ENCODE measurements at places on chromosomes 11 and 22.

GRCh38 chr11:95699631-95700470, 89.7 kb downstream of the FAM76B start:
- DNase-seq, result no peak

- no peak for DNase-seq
Measured at GRCh38 chr11:107293677-107294344, 163.8 kb downstream of the CWF19L2 start.

DNA sequence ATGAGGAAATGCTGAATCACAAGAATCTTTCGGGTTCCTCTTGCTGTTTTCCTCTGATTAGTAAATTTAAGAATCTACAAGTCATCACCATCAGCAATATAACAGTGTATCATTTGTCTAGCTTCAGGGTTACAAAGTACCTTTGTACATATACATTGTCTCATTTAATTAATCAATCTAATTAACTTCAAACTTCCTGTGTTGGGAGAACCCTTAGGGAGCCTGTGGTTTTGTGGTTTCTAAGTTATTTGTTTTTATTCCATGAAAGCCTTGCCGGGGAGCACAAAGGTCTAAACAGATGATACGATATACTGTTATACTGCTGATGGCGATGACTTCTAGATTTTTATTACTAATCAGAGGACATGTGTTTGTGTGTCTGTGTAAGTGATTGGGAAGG, 41.0 kb downstream of the TIMP3 start:
- DNase-seq, result no peak

GRCh38 chr11:101759771-101760450, 154.9 kb upstream of the CEP126 start:
- DNase-seq, result no peak

DNA sequence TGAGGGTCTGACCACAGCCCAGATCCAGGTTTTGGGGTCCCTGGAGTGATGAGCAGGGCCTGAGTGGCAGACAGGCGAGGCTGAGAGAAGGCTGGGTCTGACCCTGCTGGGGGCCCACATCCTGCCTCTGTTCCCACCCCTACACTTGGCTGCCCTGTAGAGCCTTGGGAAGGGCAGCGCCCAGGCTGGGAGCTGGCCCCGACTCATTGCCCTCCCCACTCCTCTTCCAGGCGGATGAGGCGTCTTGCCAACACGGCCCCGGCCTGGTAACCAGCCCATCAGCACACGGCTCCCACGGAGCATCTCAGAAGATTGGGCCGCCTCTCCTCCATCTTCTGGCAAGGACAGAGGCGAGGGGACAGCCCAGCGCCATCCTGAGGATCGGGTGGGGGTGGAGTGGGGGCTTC, 4.9 kb downstream of the DERL3 start:
- DNase-seq, result no peak

DNA sequence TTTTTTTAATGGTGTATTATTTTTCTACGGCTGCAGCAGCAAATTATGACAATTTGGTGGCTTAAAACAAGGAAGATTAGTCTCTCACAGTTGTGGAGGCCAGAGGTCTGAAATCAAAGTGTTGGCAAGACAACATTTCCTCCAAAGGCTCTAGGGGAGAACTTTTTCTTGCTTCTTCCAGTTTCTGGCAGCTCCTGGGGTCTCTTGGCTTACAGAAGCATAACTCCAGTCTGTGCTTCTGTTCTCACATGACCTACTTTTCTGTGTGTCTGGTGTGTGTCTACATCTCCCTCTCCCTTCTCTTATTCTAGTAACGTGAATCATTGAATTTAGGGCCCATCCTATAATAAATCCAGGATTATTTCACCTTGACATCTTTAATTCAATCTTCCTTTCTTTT, 551.9 kb upstream of the LUZP2 start:
- no peak for DNase-seq

- DNase-seq, result no peak
Measured at GRCh38 chr11:2661173-2662023, 38.4 kb downstream of the KCNQ1OT1 start.

GRCh38 chr11:111562692-111563389, 22.3 kb downstream of the LAYN start:
- DNase-seq, result no peak

- DNase-seq, result no peak
Measured at GRCh38 chr11:18703001-18703763, 4.6 kb downstream of the TMEM86A start.

- no peak for DNase-seq
Measured at GRCh38 chr22:22692707-22693530, 48.5 kb downstream of the GGTLC2 start.

- no peak for DNase-seq
Measured at GRCh38 chr11:108246885-108247284, 24.0 kb downstream of the ATM start.

GRCh38 chr11:100031973-100032372, 655.1 kb upstream of the ARHGAP42 start:
- no peak for DNase-seq

DNA sequence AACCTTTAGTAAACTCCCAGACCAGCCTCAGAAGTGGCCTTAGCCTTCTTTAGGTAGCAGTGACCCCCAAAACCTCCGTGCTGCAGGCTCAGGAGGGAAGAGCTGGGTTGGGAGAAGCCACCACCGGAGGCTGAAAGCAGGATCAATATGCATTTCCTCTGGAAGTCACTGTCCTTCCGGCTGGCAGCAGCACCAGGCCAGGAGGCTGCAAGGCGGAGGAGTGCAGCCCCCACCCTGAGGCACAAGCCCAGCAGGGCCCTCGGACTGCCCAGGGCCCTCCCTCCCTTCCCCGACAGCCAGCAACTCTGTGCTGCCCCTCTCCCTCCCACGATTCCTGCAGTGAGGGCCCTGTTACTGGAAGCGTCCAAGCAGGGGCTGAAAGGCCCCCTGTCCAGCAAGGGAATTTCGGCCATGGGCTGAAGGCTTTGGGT, 3.2 kb upstream of the NRXN2 start:
- no peak for DNase-seq

GRCh38 chr22:22554587-22555284, 4.3 kb downstream of the PRAME start:
- DNase-seq, result no peak

GRCh38 chr22:26707581-26707980, 50.2 kb downstream of the MIAT start:
- no peak for DNase-seq

GRCh38 chr22:50209893-50210292, 9.1 kb downstream of the SELENOO start:
- DNase-seq, result no peak

DNA sequence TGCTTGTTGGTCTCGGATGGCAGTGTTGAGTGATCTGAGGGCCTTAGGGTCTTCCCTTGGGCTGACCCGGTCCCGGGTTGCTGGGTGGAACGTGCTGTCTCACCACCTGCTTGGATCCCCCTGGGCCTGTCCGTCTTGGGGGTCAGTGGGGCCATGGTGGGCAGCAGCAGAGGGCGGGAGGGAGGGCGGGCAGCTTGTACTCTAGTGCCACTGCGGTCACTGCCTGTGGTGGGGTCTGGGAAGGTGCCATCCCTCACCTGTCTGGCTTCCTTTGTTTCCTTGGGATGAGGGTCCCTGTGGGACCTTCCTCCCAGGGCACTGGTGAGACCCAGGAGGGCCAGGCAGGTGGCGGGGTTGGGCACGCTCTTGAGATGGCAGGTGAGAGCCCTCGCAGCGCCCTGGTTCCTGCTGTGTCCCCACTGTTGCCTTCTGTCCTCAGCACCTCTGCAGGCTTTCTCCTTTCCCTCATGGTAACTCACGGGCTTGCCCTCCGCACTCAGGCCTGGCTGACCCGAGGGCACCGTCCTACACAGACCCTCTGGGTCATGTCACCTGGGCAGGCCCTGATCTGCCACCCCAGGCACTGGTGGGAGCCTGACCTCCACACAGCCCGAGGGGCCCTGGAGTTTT, 34.2 kb downstream of the TBC1D22A start:
- DNase-seq, result no peak

- no peak for DNase-seq
Measured at GRCh38 chr11:64451856-64452255, 92.9 kb downstream of the RPS6KA4 start.

- no peak for DNase-seq
Measured at GRCh38 chr11:9568854-9569587, 4.4 kb upstream of the WEE1 start.

DNA sequence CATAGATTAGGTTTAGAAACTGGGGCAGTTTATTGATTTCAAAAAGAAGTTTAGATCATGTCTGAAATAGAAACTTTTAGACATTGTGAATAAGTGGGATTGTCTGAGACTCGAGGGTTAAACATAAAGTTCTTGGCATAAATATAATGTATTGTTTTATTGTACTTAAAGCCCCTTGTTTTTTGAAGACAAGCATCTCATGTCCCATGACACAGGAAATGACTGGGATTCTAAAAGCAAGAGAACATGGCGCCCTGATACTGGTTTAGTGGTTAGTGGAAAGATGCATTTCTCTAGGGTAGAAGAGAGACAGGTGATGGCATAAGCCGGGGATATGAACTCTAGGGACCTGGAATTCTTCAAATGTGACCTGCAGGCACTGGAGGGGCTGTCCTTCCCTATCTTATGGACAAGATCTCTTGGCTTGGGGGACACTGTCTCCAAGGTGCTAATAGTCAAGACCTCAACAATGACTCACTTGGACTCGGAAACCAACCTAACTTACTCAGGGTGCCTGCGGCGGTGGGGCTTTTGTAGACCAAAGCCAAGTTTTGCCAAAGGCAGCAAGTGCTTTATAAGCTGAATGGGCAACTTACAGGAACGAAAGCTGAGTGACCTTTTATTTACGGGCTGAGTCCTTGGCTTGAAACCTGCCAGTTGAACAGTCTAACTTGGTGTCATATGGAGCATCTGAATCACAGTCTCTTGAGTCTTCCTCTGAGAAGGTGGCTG, 48.2 kb downstream of the UBASH3B start:
- DNase-seq, result no peak

GRCh38 chr11:134579724-134580609, 167.9 kb upstream of the B3GAT1 start:
- DNase-seq, result no peak

DNA sequence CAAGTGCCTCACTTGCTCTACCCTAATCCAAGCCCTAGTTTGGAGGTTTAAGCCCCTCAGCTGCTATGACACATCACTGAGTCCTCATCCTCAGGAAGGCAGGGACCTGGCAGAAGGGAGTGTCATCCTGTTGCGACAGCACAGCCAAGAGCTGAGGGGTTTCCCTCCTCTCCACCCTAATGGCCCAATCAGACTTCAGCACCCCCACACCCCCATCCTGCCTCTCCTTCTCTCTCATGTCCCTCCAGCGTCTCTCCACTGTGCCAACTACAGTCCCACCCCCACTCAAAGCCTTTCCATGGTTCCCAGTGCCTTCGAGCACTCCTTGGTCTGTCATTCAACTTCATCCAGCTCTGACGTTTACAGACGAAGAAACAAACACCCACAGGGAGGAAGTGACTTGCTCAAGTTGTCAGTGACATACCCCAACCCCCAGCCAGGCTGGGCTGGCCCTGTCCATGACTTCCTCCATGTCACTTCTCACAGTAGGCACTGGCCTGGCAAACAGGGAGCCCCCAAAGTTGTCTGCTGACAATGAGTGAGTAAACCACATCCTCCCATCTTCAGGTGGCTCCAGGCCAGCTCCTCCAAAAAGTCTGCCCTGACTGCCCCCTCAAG, 15.6 kb downstream of the ARAP1 start:
- DNase-seq, result no peak

- DNase-seq, result no peak
Measured at GRCh38 chr11:17257196-17257595, 19.3 kb upstream of the NUCB2 start.

- DNase-seq, result no peak
Measured at GRCh38 chr22:20064140-20064480, 15.9 kb upstream of the DGCR8 start.

GRCh38 chr11:8352876-8353505, 89.3 kb upstream of the LMO1 start:
- DNase-seq, result no peak

- DNase-seq, result no peak
Measured at GRCh38 chr11:102341844-102342318, 5.1 kb upstream of the BIRC2 start.

DNA sequence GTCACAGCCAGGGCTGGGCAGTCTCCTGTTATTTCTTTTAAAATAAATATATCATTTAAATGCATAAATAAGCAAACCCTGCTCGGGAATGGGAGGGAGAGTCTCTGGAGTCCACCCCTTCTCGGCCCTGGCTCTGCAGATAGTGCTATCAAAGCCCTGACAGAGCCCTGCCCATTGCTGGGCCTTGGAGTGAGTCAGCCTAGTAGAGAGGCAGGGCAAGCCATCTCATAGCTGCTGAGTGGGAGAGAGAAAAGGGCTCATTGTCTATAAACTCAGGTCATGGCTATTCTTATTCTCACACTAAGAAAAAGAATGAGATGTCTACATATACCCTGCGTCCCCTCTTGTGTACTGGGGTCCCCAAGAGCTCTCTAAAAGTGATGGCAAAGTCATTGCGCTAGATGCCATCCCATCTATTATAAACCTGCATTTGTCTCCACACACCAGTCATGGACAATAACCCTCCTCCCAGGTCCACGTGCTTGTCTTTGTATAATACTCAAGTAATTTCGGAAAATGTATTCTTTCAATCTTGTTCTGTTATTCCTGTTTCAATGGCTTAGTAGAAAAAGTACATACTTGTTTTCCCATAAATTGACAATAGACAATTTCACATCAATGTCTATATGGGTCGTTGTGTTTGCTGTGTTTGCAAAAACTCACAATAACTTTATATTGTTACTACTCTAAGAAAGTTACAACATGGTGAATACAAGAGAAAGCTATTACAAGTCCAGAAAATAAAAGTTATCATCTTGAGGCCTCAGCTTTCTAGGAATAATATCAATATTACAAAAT, 13.4 kb downstream of the OR51B4 start:
- no peak for DNase-seq

DNA sequence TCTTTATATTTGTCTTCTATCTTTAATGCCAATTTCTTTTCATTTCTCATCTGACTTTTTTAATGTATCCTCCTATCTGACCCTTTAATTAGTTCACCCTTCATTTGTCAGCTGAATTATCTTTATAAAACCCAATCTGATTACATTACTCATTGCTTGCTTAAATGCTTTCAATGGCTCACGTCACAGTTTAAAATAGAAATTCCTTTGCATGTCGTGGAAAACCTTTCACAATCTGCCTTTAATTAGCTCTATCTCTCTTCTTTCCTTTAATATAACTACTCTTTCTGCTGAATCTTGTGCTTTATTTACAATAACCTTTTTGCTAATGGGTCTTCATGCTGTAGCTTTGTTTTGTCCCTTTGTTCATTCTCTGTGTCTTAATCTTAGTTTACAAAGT, 125.7 kb downstream of the DYNC2H1 start:
- no peak for DNase-seq

- no peak for DNase-seq
Measured at GRCh38 chr11:118572061-118572980, at the start of gene ARCN1. Gene ARCN1, plus strand, starts transcription at chr11:118572409. Its CDS starts 139 bp downstream, at chr11:118572548.

- DNase-seq, result no peak
Measured at GRCh38 chr11:5136261-5136660, 1.9 kb downstream of the OR52A5 start.

- DNase-seq, result no peak
Measured at GRCh38 chr11:114783805-114784204, 105.5 kb downstream of the NXPE2 start.

DNA sequence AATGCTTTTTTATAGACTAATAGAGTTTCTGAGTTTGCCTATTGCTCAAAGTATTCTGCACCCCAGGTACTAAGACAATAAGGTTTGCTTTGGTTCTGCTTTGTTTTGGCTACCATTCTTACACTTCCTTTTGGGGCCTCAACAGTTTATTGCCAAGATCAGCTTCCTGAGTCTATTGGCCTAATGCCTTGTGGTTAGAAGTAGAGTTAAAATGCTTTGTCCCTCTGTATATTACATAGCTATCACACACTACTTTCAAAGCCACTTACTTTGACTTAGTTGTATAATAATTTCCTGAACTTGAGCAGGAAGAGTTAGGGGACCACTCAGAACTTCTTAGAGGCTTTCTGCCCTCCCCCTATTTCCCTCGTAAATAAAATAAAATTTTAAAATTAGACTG, 96.5 kb downstream of the DLG2 start:
- no peak for DNase-seq
